ENCODE measurements at places on chromosomes 4 and X.

DNA sequence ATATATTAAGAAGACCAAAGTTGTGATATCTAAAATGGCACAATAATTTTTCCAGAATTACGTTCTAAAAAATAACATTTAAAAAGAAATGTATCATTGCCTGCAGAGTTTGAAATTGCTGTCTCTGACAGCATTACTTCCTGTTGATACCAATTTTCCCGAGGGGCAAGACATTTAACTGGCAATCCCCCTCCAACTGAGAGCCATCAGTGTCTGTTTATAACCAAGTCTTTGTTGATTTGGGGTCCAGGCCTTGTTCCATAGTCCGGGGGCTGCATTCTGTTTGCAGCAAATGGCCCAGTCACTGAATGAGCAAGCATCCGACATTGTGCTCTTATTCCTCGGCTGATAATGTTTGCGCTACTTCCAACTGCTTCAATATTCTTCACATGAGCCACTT is 231.5 kb downstream of the NAF1 start:
- no peak for DNase-seq

- DNase-seq, result no peak
Observed at GRCh38 chrX:49878128-49878833, 1.0 kb upstream of the USP27X start.

DNA sequence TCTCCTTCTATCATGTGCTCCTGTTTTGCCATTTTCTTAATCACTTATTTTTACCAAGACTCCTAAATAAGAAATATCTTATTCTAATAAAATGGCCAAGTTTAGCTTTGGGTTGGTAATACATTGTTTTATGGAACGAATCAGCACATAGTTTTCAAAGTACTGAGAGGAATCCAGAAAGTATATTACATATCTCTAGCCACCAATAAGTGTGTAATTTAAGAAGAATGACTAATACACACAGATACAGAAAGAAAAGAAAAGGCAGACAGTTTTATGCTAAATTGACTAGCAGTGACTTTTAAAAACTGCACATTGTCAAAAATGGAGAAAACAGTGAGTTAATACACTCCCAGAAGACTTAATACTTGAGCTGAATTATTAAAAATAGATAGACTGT is 167.0 kb upstream of the IL15 start:
- no peak for DNase-seq

DNA sequence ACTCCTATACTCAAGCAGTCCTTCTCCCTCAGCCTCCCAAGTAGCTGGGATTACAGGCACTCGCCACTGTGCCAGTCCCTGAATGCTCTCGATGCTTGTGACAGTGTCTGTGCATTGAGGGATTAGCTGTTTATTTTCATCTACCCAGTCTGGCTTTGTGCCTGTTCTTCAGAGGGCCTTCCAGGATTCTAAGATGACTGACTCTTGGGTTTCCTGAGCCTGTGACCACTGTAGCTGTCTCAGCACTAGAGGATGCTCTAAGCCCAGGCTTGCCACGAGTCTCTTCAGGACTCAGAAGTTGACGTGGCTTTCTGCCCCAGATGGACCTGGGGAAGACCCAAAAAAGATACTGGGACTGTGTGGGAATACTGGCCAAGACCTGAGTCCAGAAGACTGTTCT is 201.4 kb downstream of the ARHGAP10 start:
- no peak for DNase-seq

GRCh38 chrX:73823473-73824004 is 260.5 kb downstream of the CHIC1 start:
- DNase-seq, result no peak

DNA sequence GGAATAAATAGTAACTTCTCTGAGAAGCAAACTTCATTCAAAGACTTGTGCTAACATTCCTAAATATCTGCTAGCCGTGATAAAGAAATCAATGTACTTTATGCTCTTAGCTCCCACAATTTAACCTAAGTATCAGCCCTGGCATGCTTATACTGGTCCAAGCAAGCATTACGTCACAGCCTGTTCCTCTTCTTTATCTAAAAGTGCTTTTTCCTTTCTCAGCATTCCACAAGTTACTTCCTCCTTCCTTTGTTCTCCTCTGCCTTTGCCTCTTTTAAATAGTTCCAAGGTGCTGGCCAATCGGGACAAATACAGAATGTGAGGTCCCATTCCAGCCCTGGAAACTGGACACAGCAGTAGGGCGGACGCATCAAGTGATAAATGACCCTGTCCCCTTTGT is 249.6 kb downstream of the DHRSX start:
- no peak for DNase-seq

DNA sequence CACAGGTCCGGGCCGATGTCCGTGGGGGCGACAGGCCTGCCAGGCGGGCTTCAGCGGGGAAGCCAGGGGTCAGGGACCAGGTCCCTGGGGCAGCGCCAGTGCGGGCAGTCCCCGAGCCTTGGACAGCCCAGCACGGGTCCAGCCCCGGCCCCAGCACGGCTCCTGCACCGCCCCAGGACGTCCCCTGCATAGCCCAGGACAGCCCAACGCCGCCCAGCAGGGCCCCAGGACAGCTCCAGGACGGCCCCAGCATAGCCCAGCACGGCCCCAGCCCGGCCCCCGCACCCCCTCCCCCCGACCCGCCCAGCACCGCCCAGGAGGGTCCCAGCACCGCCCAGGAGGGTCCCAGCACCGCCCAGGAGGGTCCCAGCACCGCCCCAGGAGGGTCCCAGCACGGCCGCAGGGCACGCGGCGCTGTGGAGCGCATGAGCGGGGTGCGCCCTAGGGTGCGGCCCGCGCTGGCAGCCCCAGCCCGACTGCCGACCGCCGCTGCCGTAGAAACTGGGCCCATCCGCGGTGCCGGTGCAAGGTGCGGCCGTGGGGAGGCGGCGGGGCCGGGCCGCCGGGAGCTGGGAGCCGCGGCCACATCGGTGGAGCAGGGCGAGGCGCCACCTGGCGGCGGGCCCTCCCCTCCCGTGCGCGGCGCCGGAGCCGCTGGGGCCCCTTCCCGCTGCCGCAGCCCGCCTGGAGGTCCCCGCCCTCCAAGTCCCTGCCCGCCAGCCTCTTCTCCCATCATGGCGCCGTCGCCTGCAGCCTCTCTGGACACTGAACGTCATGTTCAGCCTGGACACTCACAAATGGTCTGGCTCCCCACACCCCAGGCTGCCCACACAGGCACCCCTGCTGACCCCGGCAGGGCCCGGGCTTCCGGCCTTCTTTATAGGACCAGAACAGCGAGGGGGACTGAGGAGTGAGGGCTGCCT is 106.8 kb upstream of the NKX1-1 start:
- peak; percentile 20 for DNase-seq
